ENCODE measurements at places on chromosomes 3 and 15. TPM values are rescaled to one million over a fixed set of nuclear protein-coding genes. Genes with fewer than 3 reads are reported as not detected.

DNA sequence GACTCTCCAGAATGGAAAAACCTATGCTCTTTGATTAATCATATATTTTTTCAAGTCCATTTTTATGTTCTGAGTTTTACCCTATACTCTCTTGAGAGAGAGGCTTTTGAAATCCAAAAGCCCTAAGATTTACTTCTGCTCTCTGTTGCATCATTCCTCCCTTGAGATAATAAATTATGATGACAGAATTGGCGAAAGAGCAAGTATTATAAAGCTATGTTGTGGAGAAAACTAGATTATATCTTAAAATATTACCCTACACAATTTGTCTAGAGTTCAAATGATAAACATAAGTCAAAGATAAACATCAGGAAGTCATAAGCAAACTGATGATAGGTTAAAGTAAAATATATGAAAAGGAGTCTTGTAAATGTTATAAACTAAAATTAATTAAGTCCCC is 293.4 kb upstream of the MME start:
- H3K36me3 ChIP-seq, result no peaks in the 10 kb centered on the region
- H3K27me3 ChIP-seq, result peaks cover 4% of the 10 kb centered on the region
- no peak overlapping the region for H3K27ac ChIP-seq
- DNase-seq, result no peak
- no peaks in the 10 kb centered on the region for H3K4me1 ChIP-seq

GRCh38 chr3:195133462-195133861 is 137.5 kb downstream of the XXYLT1 start:
- H3K4me1 ChIP-seq, result peaks cover 48% of the 10 kb centered on the region
- no peak for DNase-seq
- H3K27ac ChIP-seq, result no peak overlapping the region

FEZF2 gene
- not detected for total RNA-seq

DNA sequence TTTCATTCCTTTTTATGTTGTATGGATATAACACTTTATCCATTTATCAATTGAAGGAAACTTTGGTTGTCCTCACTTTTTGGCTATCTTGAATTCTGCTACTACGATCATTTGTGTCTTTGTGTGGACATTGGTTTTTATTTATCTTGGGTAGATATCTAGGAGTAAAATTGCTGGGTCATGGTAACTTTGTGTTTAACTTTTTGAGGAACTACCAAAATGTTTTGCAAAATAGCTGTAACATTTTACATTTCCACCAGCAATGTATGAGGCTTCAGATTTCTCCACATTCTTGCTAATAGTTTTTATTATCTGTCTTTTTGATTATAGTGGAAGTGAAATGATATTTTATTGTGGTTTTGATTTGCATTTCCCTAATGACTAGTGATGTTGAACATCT is 55.6 kb downstream of the TLNRD1 start:
- no peaks in the 10 kb centered on the region for H3K36me3 ChIP-seq
- H3K4me3 ChIP-seq, result no peak overlapping the region
- DNase-seq, result no peak
- H3K4me1 ChIP-seq, result no peaks in the 10 kb centered on the region
- no peak overlapping the region for H3K27ac ChIP-seq
- H3K27me3 ChIP-seq, result no peaks in the 10 kb centered on the region

LDHAL6B gene
- total RNA-seq, result not detected

- H3K4me1 ChIP-seq, result peaks cover 10% of the 10 kb centered on the region
- H3K36me3 ChIP-seq, result peaks cover 32% of the 10 kb centered on the region
- no peaks in the 10 kb centered on the region for H3K27me3 ChIP-seq
- peak; percentile 98 for DNase-seq
- H3K4me3 ChIP-seq, result no peak within 1 kb of the TSS
These were observed at the start of gene MLH1 for GRCh38 chr3:36993326-36994283. TSS of gene MLH1 (plus strand) at chr3:36993518. CDS start at chr3:36993548, 30 bp downstream.

FETUB gene
- not detected for total RNA-seq

Data from type B pancreatic cell (in vitro differentiated cells).